ENCODE measurements at places on chromosomes 7 and 10.

DNA sequence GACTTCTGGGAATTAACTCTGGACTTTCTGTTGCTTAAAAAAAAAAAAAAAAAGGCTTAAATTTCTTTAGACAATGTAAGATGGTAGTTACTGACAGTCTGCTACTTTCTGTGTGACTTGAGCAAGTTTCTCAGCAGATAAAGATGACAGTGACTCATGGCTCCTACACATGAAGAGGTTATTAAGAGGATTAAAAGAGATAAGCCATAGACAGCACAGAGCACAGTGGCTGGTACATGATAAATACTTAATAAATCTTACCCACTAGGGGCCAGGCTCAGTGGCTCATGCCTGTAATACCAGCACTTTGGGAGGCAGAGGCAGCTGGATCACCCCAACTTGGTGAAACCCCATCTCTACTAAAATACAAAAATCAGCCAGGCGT, 174.8 kb downstream of the JAZF1 start:
- no peak for DNase-seq

- no peak for DNase-seq
These were observed 265.4 kb upstream of the DGKB start for GRCh38 chr7:15167912-15168311.

DNA sequence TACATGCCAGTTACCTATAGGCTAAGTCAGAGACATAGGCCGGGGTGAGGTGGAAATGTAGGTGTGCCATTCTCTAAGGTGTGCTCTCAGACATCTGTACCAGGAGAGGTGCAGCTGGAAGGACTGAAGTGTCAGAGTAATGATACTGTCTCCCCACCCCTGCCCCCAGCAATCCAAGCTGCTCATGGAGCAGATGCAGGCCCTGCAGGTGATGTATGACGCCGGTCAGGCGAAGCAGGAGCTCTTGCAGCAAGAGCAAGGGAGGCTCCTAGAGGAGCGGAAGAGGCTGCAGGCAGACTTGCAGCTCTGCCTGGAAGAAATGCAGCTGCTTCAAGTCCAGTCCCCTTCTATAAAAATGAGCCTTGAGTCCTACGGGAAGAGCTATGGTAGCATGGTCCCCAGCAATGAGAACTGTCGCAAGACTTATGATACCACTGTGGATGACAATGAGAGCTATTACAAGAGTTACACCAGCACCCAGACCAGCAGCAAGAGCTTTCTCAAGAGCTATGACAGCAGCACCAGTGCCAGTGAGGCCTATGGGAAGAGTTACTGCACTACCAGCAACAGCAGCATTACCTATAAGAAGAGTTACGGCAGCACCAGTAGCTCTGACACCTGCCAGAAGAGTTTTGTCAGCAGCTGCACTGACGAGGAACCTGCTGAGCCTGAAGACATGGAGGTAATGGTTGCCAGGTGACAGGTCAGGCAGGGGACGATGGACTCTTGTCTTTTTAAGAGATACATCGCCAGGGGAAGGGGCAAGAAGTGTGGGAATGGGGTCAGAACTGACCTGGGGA, 18.4 kb upstream of the FLNC start:
- no peak for DNase-seq

- no peak for DNase-seq
These were observed 318.1 kb downstream of the KCNMA1 start for GRCh38 chr10:77319557-77319956.

DNA sequence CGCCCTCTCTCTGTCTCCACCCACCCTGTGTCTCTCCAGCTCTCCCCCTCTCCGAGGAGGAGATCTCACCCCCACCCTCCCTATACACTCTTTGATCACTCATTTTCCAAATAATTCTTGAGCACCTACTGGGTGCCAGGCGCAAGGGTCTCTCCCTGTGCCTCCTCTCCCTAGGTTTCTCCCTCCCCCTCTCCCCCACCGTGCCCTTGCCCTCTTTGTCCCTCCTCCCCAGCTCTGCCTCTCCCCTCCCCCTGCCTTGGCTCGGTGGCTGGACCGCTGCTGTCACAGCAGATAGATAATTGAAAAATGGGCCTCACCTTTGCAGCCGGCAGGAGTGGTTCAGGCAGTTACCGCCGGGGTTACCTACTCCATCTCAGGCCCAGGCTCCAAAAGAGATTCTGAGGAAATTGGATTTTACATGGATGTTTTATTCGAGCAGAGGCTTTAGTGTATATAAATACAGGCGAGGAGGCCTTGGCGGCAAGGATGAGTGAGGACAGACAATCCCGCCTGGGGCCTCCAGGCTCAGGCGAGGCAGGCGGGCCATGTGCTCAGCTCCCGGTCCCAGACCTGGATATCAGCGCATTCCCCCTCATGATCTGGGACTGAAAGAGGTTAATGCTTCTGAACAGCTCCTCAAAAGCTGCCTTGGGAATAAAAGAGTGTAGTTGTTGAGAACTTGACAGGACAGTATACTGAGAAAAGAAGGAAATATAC, 60.8 kb upstream of the BTRC start:
- no peak for DNase-seq

DNA sequence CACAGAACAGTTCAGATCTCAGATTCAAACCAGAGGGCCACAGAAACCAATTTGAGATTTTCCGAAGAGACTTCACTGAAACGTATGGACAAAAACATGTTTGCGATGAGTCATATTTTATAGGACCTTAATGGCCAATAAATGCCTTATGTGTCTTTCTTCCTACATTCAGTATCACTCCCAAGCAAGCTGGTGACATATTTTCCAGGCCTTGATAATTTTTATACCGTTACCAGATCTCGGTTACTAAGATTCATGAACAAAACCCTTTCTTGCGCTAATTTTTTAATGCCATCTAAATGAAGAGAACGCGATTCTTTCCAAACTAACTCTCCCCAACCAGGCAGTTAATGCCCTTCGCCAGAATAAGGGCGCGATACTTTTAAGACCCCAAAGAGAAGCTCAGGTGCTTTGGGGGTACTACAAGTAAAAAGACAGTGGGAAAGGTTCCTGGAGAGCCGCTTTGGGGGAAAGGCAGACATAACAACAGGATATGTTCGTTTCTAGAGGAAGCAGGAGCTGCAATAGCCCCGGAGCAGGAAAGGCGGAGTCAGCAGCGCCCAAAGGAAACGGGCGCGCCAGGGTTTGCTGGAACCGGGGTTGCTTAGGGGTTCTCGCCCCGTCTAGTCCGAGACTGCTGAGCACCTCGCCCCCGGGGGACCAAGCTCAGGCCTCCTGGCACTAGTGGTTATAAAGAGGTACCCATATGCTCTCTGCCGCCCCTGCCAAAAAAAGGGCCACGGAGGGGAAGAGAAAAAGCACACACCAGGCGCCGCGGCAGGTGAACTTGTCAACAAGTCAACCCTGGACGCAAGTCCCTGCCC, 884 bp downstream of the ICA1 start:
- DNase-seq = peak; percentile 58

- no peak for DNase-seq
These were observed 6.5 kb downstream of the BAG3 start for GRCh38 chr10:119657725-119658124.

DNA sequence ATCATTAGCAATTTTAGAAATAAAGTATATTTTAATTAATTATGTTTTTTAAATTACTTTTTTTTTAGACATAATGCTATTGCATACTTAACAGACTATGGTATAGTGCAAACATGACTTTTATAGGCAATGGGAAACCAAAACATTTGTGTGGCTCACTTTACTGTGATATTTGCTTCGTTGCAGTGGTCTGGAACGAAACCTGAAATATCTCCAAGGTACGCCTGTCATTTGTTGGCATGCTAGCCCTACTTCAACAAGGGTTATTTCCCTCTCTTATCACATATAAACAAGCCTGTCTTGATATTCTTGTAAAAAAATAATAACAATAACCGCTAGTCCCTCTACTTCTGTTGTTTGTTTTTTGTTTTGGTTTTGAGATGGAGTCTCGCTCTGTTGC, 74.2 kb downstream of the TYW1B start:
- no peak for DNase-seq

DNA sequence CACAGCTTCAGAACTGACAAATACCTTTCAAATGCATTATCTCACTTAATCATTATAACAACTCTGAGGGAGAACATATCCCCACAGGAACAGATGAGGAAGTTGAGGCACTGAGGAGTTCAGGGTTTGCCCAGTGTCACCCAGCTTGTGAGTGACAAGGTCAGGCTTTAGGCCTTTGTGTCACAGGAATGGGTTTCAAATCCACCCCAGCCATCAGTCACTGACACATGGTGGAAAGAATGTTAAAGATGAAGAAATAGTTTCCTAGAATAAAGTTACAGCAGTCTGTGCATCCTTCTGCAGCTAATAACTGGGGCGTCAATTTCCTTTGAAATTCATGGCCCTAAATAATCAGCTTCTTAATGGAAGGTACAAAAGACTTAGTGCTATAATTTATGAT, 37.8 kb downstream of the SGCE start:
- DNase-seq = no peak

DNA sequence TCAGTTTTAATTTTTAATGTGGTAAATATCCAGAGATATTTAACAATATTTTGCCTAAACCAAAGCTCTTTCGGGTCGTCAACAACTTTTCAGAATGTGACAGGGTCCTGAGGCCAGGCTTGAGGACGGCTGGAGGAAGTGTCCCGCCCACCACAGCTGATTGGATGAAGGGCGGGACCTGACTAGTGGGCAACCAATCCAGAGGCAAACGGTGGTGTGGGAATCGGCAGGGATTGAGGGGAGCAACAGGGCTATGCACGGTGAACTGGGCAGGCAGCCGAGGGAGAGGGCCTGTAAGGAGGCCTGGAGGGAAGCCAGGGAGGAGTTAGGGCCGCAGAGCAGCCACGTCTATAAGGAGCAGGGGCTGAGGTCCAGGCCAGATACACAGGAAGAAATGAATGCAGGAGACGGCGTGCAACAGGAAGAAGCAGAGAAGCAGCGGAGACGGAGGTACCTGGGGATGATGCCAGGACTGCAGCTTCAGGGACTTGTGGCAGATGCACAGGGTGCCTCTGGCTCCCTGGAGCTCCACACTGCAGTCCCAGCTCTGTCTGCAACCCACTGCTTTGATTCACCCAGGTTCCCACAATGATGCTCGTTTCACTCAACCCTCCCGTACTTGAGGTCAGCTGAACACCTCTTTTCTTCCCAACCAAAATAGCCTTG, 46.1 kb upstream of the ZMIZ1 start:
- DNase-seq = no peak

DNA sequence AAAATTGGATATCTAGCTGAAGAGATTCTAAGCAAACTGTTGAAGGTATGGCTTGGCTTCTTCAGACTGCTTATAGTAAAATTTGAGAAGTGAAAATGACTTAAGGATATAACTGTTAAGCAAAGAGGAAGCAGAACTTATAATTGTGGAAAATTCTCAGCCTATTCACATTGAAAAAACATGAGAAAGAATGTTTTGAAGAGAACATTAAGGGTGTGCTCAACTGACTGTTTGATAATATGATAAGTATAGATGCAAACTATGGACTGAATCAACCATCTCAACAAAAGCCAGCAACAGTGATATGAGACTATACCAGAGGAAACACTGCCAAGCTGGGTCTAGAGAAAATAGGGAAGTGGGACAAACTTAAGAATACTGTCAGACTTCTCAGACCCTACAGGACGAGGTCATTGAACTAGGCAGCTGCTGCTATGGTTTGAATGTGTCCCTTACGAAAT, 133.1 kb upstream of the PPP1R3A start:
- no peak for DNase-seq

- no peak for DNase-seq
These were observed 76.3 kb upstream of the PRKAR2B start for GRCh38 chr7:106968160-106968559.

- DNase-seq = no peak
These were observed 116.8 kb downstream of the CPED1 start for GRCh38 chr7:121105262-121105661.

GRCh38 chr7:41652267-41652666, 50.6 kb downstream of the INHBA start:
- no peak for DNase-seq

DNA sequence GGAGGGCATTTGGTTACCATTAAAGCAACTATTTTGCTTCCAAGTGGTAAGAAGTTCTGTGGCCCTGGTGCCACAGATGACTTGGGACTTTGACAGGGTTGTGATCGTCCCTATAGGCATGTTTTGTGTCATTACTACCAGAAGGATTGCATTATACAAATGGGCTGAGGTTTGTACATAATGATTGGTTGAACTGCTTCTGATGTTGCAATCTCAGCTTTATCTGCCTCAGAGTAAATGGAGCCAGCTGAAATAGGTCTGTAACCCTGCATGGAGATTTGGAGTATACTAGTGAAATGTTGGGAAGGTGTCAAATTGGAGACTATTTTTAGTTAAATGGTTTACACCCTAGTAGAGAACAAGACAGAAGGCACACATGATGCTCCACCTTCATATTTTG, 46.1 kb upstream of the SEPTIN7 start:
- no peak for DNase-seq

DNA sequence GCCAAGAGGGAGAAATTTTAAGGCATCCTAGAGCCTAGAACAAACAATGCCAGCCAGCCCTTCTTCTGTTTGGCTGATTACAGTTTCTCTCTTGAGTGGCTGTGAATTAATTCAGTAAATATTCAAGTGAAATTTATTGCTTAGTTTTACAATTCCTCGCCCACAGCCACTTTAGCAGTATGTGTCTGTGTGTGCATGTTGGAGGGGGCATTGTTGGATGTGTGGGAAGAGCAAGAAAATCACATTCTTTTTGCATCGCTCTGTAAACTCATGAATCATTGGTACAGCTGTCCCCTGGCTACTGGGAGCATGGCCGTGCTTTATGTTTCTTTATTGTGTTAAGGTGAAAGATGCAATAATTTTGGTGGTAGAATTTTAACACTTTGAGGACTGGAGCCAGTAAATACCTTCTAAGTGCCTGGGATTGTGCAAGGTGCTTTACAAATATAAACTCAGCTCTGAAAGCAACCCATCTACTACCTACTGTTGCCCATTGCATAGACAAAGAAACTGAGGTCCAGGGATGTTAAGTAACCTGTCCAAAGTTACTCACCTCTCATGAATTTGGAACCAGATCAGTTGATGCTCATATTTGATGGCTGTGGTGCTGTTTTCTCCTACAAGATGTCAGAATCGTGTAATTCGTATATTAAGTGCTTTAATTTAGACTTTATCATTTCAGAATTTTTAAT, 89.9 kb upstream of the BTBD16 start:
- no peak for DNase-seq

DNA sequence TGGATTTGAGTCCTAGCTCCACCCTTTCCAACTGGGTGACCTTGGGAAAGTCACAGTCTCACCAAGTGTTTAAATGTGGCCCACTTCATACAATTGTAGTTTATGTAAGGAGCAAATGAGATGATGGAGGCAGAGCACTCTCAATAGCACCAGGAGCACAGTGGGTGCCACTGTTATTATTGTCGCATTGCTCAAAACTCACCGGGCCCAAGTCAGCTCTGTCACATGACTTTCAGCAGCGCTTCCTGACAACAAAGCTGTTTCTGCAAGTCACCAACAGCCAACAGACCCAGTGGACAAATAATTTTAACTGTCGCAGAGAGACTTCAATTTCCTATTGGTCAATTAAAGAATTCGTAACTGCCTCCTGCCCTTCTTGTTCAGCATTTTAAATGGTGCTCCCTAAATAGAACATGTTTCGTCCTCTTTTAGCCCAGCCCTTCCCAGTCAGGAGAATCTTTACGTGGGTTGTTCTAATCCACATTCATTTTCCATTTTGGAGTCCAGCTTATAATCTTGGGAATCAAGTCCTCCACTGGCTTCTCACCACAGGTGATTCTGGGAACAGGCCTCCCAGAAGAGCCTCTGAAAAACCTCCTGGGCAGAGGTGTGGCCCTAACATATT, 415.6 kb upstream of the NPVF start:
- DNase-seq = no peak

- DNase-seq = peak; percentile 66
These were observed 368.7 kb downstream of the AUTS2 start for GRCh38 chr7:69966766-69967591.

GRCh38 chr10:26628395-26628794, 69.1 kb upstream of the PDSS1 start:
- DNase-seq = no peak

Data from right kidney (tissue), 9 donors.